ENCODE measurements at places on chromosomes 7 and 10. TPM values are rescaled to one million over a fixed set of nuclear protein-coding genes. Genes with fewer than 3 reads are reported as not detected.

DNA sequence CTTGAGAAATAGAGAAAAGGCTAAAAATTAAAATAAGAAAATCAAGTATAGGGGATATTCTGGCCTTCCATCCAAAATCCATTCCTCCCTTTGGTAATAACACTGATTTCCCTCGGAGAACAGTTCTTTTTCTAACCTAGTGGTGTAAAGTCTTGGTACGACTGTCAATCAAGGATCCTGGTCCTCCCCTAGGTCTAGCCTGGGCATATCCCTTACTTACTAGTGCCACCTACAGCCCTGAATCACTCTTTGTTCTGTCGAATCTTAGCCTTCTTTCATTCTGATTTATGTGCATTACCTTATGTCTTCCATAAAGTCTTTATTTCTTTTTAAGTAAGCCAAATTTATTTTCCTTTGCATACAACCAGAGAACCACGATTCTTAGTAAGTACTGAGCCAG lies 298.7 kb upstream of the LRRTM3 start:
- DNase-seq: no peak

GRCh38 chr10:117439243-117439912 lies 64.1 kb upstream of the PDZD8 start:
- DNase-seq: peak; percentile 93

DNA sequence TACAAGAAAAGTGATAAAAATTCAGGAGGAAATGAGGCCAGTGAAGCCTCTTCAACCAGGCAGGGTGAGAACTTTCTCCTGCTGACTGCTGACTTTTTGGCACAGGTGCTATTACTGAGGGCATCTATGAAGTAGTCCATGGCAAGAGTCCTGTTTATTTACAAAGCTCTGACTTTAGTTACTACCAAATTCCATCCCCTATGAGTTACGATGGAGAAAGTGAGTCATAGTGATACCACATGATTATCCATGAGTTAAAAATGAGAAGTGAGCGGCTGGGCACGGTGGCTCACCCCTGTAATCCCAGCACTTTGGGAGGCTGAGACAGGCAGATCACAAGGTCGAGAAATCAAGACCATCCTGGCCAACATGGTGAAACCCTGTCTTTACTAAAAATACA lies 19.9 kb downstream of the CCDC3 start:
- no peak for DNase-seq

DNA sequence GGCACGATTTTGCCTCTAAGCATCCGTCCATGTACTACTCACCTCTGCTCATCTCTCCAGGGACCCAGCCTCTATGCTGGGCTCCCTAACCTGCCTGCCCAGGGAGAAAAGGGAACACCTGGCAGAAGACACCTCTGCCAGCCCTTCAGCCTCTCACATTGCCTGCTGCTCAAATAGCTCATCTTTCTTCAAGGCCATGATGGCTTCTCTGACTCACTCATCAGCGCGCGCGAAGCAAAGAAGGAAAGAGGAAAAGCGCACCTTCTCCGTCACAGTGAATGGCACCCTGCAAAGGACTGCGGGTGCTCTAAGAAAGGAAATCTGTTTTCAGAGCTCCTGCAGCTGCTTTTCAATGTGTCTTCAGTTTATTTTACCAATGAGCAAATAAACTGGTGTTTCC lies 174.0 kb downstream of the PRKAG2 start:
- DNase-seq: no peak

GRCh38 chr10:79129361-79129997 lies 60.7 kb downstream of the ZMIZ1 start:
- DNase-seq: no peak

The DRGX gene
- not detected for total RNA-seq

Data from lower leg skin (tissue), 4 donors.